NCI-H526 treated with DMSO at 0.1 percent for 48 hours (cell line): ENCODE measurements at places on chromosomes 4 and X.

DNA sequence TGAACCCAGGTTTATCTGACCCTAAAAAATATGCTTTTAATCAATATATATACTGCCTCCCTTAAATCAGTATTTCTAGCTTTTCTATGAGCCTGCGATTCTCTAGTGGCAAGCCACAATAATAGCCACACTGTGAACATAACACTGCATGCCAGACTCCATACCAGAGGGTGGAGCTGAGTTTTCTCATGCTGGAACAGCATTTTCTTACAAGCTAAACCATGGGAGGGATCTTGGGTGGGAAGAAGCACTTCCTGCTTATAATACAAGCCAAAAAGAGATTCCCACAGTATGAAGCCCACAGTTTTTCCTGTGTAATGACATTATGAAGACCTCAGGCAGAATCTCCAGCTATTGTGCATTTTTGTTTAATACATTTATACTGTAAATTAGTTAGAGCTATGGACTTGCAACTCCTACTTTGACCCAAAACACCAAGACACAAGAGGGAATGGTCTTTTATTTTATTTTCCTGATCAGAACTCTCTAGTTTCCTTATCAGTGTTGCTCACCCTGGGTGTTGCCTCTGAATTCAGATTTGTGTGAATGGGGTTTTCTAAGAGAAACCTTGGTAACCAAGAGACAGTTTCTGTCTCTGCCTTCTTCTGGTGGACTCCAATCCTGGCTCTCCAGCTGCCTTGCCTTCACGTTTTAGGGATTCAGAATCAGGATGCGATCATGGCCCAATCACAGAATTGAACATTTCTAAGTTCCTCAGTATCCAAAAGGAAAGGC lies 74.5 kb upstream of the EOLA2 start:
- DNase-seq, result no peak

DNA sequence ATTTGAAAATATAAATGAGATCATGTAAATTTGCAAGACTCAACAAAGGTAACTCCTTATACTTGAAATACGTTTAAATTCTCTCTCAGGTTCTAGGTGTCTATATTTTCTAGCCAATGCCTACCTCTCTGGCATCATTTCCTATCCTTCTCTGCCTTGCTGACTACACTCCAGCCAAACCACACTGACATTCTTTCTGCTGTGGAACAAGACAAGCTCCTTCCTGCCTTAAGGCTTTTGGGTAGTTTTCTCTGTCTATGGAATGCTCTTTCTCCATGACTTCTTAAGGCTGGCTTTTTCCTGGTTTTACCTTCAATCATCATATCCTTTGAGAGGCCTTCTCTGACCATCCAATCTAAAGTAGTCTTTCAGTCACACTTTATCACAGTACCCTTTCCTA lies 201.0 kb downstream of the SPRY1 start:
- DNase-seq, result no peak

DNA sequence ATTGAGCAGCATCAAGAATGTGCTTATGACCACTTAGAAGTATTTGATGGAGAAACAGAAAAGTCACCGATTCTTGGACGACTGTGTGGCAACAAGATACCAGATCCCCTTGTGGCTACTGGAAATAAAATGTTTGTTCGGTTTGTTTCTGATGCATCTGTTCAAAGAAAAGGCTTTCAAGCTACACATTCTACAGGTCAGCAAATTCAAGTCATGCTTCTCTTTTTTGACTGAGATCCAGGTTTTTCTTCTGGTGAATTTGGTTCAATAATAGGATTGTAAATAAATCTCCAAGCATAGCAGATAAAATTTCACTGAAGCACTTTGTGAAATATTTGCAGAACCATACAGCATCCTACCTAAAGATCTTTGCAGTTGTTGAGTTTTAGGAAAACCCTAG lies 218.1 kb downstream of the TLL1 start:
- no peak for DNase-seq

GRCh38 chrX:7127056-7127455 lies 20.5 kb upstream of the STS start:
- DNase-seq, result no peak
